Suppressor macrophage (primary cell): ENCODE measurements at places on chromosomes 16 and 17.

DNA sequence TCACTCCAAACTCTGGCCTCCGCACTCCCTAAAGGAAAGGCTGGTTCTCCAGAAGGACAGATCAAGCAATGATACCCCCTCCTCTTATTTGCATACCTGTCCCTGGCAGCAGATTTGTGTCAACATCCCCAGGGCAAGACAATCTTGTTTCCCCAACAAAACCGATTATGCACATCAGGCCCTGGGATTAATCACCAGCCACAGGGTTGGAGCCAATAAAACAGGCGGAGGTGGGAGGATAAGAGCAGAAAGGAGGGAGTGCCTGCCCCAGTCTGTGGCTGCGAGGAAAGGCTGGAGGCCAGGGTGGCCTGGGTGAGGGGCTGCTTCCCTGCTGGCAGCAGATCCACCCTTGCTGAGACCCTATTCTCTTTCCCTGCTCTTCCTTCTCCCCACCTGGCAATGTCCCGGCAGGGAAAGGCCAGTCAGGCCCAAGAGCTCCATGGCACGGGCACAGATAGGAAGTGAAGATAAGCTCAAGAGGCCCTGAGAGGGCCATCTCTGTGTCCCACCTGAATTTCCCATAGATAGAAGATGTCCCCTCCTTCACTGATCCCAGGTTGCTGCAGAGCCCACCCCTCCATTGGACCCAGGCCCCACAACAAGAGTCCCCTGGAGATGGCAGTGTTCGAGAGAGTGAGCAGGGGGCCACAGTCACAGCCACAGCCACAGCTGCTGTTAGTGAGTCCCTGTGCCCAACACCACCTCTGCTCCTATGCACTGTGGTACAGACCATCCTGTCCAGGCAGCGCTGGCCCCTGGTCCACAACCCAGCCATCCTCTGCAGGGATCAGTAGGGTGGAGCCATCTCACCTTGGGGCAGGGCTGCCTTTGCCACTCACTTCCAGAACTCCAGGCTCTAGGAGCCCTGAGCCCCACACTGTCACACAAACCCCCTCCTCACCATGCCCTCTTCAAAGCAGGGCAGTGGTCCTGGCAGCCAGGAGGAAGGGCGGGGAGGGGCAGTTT, 137.5 kb downstream of the SDK2 start:
- no peak for DNase-seq

DNA sequence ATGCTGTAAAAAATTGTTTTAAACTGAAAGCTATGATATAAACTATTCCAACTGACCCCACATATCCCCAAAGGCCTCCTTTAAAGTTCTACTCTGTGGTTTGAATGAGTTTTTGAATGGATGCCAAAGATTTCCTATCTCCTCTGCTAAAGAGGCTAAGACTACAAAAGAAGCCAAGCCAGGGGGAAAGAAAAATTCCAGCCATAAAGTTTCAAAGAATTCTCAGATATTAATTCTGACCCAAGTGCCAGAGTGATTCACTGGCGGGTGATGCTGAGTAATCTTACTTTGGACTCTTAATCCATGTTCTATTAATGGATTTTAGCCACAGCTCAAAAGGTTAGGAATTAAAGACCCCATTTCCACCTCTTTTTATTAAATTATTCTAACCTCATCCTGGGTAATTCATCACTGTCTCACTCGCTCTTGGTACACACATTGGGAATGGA, 60.7 kb downstream of the HS3ST3A1 start:
- DNase-seq: no peak

DNA sequence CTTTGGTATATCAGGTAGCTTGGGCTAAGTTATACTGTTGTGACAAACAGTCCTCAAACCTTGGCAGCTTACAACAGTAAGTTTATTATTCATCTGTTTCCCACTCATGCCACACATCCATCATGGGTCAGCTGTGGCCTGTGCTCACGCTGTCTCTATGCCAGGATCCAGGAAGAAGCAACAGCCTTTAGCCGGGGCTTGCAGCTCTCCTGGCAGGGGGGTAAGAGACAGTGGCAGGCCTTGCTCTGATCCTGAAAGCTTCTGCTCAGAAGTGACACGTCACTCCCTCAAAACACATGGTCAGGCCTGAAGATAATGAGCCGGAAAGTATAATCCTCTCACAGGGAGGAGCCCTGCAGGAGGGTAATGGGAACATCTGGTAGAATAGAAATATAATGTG, 377.6 kb downstream of the CPPED1 start:
- no peak for DNase-seq

- DNase-seq: no peak
Measured at GRCh38 chr16:5108505-5109158, 11.0 kb upstream of the EEF2KMT start.

DNA sequence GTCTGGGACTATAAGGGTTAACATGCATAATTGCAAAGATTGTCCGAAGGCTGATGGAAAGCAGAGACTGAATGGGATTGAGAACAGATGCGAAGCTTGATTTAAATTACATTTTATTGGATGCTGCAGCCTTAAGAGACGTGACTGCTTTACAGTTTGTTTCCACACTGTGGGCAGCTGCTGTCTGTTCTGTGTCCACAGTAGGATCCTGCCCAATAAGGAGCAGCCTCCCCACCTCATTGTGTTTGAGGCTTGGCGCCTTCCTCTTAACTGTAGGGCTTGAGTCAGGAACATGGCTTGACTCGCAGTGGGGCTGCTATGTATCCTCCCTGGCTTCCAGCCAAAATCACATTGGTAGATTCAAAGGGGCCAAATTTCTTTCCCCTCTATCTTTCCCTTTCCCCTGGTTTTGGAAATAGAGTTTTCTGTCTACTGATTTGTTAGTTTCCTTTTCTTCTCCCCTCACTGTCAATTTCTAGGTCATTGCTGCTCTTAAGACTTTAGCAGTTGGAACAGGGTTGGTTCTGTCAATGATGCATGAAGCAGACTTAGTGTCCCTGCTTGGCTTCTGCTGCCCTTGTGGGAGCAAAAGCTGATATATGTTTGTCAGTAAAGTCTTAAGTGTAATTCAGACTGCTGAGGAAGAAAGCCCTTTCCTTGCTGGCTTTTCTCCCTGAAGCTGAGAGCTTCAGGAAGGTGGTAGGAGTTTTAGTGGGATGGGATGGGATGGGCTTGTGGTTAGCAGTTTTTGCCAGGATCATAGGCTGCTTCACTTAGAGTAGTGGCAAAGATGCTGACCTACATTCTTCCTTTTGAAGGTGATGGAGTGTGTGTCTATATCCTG, 5.0 kb upstream of the RARA start:
- no peak for DNase-seq

- no peak for DNase-seq
Measured at GRCh38 chr16:11090232-11090631, 145.9 kb downstream of the CLEC16A start.

- DNase-seq: no peak
Measured at GRCh38 chr17:38914741-38915638, 10.4 kb upstream of the LASP1NB start.

- no peak for DNase-seq
Measured at GRCh38 chr17:72120642-72121163, at the start of gene SOX9. Gene SOX9, plus strand, starts transcription at chr17:72121020. Its CDS starts 372 bp downstream, at chr17:72121392.

GRCh38 chr17:74542727-74543383, 3.1 kb downstream of the CD300C start:
- no peak for DNase-seq
